ENCODE measurements at places on chromosomes 1 and 21. TPM values are rescaled to one million over a fixed set of nuclear protein-coding genes. Genes with fewer than 3 reads are reported as not detected.

LCE3D gene
- not detected for total RNA-seq

NME7 gene
- 20.2 TPM for total RNA-seq

CHAF1B gene
- total RNA-seq: 1.5 TPM

CFHR5 gene
- total RNA-seq: not detected

URB1 gene
- 17.0 TPM for total RNA-seq

BSND gene
- total RNA-seq: not detected

All from pericardium fibroblast (primary cell).